H54 (cell line): ENCODE measurements at places on chromosomes 5 and 9.

DNA sequence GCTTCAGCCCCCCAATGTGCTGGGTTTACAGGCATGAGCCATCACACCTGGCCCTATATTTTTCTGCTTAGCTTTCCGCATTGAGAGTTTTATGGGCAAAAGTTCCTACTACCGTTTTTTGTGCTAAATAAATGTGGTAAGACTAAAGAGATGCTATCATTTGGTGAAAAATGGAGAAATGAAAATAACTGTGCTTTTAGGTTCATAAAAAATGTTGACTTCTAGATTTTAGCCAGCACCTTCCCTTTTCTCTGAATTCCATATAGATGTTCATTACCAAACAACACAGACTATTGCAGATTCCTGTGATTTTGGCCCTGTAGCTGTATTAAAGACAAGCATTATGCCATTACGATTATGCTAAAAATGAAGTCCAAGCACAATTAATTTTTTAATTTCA lies 72.0 kb upstream of the CTSL start:
- DNase-seq = no peak

DNA sequence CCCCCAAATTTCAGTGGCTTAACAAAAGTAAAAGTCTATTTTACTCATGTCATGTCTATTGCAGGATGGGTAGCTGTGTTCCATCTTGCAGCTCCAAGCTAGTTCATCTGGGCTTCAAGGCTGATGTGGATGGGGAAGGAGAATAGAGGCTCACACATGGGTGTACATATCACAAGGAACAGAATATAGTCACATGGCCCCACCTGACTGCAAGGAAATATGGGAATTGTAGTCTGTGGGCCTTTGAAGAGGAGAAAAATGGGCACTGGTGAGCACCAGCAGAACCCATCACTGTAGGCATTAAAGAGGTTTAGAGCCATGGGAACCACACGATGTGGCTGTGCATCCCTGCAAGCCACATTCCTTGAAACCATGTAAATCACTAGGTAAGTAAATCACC lies 17.9 kb upstream of the TRIO start:
- DNase-seq = no peak

GRCh38 chr9:14205463-14205862 lies 108.5 kb downstream of the NFIB start:
- DNase-seq = peak; percentile 27

DNA sequence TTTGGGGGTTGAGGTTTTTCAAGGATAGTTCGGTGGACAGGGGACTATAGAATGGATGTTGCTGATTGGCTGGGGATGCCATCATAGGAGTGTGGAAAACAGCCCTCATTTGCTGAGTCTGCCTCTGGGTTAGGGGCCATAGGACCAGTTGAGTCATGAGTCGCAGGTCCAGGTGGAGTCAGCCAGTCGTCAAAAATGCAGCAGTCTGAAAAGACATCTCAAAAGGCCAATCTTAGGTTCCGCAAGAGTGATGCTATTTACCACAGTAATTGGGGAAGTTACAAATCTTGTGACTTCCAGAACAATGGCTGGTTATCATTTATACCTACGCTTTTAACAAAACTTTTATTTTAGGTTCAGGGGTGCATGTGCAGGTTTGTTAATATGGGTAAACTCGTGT lies 276.0 kb upstream of the DMRT1 start:
- no peak for DNase-seq

GRCh38 chr5:141811287-141812155 lies 66.7 kb downstream of the PCDH1 start:
- DNase-seq = peak; percentile 41

GRCh38 chr5:147081311-147081764 lies 153.5 kb upstream of the STK32A start:
- no peak for DNase-seq

DNA sequence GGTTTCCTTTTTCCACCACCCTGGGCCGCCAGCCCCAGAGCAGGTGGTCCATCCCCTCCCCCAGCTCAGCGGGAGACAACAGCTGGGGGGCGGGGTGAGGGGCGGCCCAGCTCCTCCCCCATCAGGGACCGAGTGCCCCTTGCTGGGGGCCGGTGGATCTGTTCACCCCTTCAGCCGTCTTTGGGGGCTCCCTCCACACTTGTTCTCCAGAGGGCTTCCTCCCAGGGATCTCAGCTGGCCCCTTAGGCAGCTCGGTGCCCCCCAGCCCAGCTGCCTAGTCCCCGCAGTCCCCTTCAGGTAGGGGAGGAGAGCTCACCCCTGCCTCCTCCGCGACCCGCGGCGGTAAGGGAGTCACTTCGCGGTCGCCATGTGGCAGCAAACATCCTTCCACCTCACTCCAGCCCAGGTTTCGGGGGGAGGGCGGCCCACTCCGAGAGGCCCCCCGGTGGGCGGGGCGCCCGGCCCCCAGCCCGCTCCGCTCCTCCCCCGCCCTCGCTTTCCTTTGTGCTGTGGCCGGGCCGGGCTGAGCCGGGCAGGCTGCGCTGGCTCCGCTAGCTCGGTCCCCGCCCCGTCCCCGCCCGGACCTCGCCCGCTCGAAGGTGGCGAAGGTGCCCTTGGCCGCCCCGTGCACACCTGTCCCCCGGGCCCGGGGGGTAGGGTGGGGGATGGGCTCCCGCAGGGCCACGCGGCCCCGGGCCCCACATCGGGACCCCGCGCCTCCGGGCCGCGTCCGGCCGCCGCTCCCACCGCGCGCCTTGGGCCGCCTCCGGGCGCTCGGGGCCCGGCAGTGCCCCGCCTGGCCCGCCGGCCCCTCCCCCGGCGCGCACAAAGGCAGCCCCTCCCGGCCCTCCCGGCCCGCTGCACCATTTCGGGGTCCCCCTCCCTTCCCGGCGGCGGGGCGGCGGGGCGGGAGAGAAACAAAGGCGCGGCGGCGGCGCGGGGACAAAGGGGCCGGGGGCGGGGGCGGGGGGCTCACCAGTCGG lies 683 bp downstream of the DBN1 start:
- no peak for DNase-seq

DNA sequence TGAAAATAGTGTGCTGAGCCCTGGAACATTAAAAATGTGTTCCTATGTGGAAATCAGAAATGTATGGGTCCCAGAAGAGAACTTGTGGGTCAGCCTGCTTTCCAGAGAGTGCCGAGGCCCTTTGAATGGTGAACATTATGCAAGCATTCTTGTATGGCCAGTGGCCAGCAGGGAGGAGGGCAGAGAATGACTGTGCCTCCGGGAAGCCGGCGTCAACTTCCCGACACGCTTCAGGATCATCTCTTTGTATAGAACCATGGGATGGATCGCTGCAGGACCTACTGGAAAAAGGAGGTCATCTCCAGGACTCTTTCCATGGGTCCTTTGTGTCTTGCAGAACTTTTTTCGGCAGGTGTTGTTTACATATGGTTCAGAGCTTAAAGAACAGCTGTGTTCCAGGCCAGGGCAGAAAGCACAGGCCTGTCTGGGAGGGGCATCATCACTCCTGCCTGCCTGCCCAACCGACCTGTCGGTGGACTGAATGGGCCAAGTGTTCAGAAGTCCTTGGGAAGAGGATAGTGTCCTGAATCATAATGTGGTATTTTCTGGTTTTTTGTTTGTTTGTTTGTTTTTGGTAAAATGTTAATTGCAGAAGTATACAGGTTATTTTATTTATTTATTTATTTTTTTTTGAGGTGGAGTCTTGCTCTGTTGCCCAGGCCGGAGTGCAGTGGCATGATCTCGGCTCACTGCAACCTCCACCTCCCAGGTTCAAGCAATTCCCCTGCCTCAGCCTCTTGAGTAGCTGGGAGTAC lies 9.0 kb downstream of the PRRC2B start:
- DNase-seq = no peak

GRCh38 chr5:125411071-125411743 lies 664.8 kb upstream of the ZNF608 start:
- DNase-seq = no peak

GRCh38 chr9:109467936-109468335 lies 30.2 kb downstream of the PTPN3 start:
- no peak for DNase-seq

DNA sequence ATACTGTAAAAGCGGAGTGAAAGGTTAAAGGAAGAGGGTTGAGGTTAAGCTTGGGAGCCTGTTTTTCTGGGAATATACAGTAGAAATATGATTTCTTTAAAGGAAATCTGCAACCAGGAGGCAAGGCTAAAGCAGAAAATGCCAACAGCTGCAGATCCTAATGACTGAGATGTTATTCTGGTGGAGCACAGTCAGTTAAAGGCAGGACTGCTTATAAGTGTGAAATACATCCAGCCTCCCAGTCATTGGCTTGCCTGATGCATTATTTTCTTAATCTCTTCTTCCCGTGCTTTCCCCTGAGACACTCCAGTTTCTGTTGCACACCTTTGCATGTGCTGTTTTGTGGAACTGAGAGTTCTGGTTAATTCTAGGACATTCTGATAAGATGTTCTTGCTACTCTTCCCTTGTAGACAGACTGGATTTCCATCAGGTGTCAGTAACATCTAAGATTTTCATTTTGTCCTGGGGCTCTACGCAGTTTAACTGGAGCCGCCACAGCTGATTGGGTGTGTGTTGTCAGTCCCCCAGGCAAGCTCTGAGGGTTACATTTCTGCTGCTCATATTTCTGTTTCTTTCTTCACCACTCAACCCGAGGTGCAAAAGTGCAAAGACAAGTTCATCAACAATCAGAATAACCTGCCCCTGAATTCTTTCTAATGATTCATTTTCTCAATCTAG lies 44.4 kb downstream of the CAST start:
- no peak for DNase-seq

DNA sequence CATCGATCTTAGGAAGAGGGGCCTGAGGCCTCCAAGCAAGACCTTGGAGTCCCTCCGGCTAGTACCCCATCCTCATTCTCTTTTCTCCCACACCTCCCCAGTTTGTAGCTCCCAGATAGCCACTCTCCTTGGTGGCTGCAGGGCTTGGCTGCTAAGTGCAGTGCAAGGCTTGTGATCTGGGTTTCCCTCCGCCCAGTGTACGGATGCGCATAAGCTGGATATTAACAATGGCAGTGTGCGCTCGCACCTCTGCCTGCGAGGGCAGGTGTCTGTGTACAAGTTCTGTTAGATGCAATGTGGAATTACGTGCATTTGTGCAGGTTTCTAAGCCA lies 71.0 kb upstream of the TBCA start:
- DNase-seq = no peak

GRCh38 chr5:34841816-34842215 lies 2.9 kb downstream of the TTC23L start:
- DNase-seq = no peak

GRCh38 chr5:159094745-159095144 lies 5.0 kb downstream of the EBF1 start:
- DNase-seq = peak; percentile 46

GRCh38 chr9:90018688-90019087 lies 413.9 kb downstream of the GADD45G start:
- DNase-seq = no peak

DNA sequence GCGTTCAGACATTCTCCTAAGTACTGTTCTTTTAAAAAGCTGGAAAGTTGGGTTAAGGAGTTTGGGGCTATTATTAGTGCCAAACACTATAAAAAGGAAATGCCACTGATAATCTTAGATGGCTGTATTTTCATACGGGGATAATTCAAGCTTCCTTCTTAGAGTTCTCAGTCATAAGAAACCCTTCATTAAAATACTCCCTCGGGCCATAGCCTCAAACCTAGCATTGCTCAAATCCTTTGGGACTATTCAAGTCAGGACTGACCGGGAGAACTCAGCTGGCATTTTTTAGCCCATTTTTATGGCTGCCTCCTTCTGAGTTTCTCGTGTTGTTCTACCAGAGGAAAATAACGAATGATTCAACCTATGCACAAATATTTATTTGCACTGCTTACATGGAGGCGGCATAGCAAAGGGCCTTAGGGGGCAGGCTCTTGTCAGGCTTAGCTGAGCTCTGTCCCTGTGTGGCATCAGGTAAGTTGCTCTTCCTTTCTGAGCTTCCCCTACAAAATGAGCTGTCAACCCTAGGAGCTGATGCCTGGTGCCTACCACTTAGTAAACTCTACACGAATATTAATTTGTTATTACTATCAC lies 33.5 kb upstream of the ADAM19 start:
- DNase-seq = no peak

DNA sequence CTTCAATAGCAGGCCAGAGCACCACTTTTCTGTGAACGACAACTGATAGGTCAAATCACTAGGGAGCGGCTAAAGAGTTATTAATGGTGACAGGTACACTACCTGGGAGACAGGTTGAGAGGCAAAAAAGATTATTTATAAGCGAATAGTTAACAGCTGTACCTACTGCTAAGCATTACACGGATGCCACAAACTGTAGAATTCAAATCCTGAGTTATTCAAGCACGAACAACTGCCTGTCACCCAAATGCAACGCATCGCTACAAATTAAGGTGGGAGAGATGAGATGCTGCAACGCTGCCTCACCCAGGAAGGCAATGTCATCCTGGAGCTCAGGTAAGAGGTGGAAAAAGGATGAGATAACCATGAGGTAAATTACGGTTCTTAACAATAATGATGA lies 342.9 kb downstream of the BNC2 start:
- no peak for DNase-seq

GRCh38 chr9:89149726-89150125 lies 28.9 kb downstream of the SHC3 start:
- peak; percentile 63 for DNase-seq

DNA sequence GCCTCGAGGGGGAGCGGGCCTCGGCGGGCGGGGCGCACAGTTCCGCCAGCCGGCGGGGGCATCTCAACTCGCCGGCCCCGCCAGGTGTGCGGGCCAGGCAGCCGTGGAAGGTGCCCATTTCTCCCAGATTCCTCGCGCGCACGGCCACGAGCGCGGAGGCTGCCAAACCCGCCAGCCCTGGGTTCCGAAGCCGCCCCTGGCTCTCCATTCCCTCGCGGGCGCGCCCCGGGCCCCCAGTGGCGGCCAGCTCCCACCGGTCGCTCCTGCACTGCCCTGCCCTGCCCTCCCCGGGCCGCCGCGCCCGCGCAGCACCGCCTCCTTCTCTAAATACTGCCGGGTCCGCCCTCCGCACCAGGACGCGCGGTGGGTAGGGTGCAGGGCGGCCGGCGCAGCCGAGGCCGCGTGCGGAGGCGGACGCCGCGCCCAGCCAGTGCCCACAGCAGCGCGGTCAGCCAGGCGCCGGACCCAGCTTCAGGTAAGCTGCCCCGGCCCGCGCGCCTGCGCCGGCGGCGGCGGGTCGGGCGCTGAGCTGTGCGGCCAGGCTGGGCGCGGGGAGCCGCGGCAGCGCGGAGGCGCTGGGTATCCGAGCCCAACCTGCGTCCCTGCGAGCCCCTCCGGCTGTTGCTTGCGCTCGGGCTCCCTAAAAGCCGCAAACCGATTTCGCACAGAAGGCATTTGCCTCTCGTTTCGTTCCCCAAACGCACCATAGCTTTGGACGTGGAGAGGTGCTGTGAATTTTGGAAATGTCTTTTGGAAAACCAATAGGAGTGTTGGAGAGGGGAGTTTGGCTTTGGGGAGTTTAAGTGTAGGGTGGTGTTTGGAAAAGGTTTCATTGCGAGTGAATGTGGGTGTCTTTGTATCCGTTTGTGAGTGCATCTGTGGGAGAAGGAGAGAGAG lies at the start of gene TMEM171:
TMEM171 (plus strand) TSS at position 354 of the 897 bp plus-strand sequence. CDS start 2,799 bp downstream, outside the sequence.
- DNase-seq = peak; percentile 42

- DNase-seq = no peak
These were observed 563.9 kb downstream of the HTR1A start for GRCh38 chr5:63398346-63398745.

DNA sequence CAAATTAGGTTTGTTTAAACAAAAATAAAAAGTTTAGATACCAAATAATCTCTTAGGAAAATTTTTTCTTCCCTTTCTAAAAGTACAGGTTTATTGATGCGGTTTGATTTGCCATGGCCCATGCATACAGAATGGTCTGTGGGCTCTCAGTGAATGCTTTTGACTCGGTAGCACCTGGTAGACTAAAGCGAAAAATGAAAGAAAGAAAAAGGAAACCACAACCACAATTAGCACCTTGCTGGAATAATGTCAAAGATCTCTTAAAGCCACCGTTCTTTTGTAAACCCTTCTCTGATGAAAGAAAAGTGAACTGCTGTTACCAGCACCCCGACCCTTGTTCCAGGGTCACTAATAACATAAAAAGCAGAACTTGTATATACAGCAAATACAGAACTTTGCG lies 157.9 kb downstream of the NFIB start:
- no peak for DNase-seq
